ENCODE measurements at places on chromosomes 1 and 21.

DNA sequence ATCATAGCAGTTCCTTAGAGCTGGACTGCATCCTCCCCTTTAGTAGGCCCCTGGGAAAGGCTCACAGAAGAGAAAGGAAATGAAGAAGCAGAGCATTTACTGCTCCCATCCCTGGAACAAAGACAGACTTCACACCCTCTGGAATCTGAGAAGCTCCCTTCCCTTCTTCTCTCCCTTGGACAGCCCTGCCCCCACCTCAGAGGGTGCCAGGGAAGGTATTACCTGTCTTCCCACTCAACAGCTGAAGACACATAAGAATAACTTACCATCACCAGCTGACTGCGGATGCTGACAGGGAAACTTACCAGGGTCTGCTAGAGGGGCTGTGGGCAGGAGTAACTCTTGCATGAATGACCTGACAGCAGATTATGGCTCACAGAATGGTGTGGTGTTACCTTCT lies 14.1 kb upstream of the FAAH start:
- DNase-seq: no peak

- no peak for DNase-seq
Observed at GRCh38 chr1:206829875-206830274, 35.5 kb upstream of the IL20 start.

DNA sequence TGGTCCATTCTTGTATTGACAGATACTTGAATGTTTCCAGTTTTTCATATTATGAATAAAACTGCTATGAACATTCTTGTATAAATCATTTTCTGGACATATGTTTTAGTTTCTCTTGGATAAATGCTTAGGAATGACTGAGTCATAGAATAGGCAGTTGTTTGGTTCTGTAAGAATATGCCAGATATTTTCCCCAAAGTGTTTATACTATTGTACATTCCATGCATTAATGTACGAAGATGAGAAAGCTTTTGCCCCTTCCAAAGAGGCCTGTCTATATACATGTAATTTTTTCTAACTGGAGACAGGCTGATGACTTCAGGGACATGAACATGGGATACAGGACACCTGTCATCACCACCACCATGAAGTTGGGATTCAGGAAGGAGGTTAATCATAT lies 11.3 kb downstream of the NBPF3 start:
- DNase-seq: no peak

GRCh38 chr1:17762313-17762712 lies 7.2 kb downstream of the ACTL8 start:
- DNase-seq: no peak

GRCh38 chr1:160243767-160244166 lies 18.6 kb downstream of the DCAF8 start:
- no peak for DNase-seq

DNA sequence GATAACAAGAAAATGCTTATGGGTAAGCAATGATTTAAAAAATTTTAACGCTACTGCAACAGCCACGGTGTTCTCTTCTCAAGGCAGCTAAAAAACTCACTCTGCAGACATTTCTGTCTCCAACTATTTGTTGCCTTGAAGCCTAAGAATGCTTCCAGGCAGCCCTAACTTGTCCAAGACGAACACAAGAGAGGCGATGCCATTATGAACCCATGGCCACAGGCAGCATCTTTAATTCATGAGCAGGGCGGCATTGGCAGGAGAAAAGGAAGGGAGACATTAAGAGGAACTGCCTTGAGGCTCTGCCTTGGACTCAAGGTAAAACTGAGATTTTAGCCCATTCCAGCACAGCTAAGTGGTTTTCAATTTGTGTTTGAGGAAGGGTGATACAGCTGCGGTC lies 67.5 kb downstream of the KCND3 start:
- DNase-seq: no peak

DNA sequence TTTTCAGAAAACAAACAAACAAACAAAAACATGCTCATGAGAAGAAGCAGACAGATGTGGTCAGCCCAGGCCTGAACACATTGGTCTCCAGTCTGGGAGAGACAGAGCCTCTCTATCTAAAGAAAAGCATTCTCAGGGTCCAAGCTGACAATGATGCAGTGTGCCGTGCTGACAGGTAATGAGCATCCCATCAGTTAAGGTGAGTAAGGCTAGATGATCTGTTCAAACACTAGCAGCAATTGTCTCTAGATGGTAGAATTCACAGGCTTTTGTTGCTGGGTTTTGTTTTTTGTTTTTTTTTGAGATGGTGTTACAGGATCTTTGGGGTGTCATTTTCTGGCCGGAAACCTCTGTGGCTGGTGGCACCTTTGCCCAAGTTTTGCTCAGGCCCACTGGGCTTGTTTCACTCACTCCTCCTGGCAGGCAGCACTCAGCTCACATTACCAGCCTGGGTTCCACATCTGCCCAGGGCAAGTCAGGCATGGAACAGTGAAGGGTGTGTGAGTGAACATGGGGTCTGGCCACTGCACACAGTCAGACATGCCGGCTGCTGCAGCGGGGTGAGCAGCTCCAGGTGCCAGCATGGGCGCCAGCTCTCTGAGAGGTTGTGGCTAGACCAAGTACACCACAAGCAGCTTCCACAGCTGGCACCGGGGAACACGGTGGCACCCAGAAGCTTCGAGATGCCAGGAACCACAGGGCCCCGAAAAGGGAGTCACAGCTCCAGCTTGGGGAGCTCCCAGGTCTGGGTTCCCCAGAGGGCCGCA lies 2.5 kb upstream of the C1QA start:
- no peak for DNase-seq

DNA sequence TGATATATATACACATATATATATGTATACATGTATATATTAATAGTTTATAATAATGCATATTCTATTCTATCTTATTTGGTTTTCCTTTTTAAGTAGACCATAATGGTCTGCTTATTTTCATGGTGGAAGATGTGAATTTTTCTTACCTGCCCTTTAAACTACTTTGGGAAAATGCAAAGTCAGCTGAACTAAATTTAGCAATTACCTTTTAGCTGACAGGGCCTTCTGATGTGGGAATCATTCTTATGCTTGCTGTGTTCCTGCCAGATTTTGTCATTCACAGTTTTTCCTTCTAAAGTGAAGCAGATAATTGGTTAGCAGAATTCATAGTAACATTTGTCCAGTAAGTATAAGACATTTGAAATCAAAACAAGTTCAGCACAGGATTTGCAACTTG lies 63.2 kb upstream of the SAMSN1 start:
- DNase-seq: no peak

GRCh38 chr1:50605186-50605875 lies 182.1 kb upstream of the DMRTA2 start:
- DNase-seq: no peak

DNA sequence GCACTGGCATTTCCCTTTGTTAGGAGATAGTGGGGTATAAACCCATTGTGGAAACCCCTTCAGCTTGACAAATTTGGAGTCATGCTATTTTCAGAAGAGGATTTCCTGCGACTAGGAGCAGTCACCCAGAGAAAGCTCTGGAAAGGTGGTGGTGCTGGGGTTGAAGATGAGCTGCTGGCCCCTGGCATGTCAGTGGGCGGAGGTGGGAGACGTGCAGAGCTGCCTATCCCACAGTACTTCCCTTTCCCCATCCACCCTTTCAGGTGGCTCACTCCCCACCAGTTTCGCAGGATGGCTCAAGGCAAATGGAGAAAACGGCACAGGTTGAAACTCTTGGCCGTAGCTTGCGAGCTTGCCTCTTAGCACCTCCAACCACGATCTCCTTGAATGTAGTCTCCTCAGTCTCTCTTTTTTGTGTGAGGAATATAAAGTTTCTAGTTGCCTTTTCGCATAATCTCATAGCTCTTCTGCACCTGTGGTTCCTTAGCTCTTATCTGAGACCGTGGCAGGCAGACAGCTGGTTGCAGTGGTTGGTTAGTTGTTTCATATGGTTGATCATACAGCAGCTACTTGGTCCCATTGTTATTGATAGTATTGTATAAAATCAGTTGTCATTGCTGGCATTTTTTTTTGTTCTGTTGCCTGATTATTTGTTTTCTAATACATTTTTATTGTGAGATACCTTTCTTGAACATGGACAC lies 48.2 kb downstream of the ADARB1 start:
- DNase-seq: no peak

DNA sequence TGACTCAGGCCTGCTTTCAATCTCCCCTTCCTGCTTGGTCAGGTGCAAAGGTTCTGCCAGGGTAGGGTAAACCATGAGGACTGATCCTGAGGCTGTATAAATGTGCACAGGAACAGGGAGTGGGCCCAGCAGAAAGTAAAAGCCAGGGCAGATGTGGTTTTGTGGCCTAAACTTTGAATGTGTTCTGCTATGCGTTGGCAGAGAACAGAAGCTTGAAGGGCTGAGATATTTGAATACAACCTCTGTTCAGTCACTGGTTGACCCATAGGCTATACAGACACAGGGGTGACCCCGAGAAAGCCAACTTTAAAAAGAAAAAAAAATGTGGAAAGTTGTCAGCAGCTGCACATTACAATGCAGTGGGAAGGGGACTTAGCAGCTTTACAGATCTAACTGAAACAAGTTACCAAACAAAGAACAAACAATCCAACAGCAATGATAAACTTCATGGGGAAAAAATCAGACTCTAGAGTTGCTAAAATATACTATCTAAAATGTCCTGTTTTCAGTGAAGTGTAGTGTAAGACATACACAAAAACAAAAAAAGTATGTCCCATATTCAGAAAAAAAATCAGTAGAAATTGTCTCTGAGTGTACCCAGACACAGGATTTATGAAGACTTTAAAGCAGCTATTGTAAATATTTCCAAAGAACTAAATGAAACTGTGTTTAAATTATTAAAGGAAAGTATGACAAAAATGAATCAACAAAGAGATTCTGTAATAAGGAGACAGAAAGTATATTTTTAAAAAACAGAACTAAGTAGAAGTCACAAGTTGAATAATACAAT lies 216.1 kb downstream of the RPS6KC1 start:
- no peak for DNase-seq

GRCh38 chr21:15422783-15423182 lies 307.0 kb upstream of the USP25 start:
- DNase-seq: no peak

DNA sequence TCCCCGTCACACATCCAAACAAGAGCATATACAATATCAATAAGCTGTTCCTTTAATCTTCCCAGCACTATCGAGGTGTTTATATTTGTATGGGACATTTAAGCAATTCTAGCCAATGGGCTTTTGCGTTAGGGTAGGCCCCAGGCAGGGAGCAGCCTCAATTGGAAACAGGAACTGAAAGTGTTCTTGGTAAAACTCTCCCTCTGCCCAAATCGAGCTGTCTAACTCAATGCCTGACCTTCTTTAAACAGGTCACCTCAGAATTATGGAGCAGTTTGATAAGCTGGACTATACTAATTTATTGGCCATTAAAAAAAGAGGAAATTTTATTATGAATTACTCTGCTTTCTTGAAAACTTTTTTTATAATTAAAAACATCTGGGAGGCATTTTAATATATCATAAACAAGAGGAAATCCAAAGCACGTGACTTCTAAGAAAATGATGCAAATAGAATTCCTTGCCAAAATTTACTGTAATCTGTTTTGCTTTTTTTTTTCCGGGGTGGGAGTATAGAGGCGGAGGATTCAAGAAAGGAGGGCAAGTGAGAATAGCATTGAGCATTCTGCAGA lies 498.1 kb downstream of the LMO4 start:
- no peak for DNase-seq

DNA sequence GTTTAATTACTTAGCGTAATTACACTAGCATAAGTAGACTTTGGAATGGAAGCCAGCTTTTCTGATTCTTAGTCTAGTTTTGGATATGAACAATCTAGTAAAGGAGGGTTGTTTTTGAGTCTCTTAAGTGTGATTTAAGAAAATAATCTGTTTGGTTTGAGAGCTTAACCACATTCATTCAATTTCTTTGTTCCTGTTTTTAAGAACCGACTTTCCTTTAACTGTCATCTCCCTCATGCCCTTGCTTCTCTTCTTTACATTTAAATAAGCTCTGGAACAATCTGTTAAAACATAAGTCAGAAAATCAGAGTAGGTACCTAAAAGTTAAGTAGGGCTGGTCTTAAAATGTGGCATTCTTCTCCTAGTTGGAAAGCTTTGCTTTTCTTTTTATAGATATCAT lies 27.7 kb downstream of the CDC42 start:
- no peak for DNase-seq

DNA sequence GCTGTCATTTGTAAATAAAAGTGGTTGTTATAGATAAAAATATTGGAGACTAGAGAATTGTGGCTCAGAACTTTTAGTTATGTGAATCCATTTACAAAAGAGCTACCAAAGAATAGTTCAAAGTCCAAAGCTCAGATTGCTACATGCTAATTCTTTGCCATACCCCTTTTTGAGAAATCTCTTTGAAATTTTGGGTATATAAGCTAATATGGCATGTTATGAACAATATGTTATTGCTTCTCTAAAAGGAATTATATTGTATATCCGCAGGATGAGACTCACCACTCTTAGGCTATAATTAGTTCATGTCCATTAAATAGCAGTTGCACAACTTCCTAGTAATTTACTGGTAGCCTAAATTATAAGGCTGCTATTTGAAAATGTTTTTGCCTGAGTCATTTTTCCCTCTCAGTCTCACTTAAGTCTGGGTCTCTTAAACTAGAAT lies 178.0 kb downstream of the ZNF281 start:
- no peak for DNase-seq

DNA sequence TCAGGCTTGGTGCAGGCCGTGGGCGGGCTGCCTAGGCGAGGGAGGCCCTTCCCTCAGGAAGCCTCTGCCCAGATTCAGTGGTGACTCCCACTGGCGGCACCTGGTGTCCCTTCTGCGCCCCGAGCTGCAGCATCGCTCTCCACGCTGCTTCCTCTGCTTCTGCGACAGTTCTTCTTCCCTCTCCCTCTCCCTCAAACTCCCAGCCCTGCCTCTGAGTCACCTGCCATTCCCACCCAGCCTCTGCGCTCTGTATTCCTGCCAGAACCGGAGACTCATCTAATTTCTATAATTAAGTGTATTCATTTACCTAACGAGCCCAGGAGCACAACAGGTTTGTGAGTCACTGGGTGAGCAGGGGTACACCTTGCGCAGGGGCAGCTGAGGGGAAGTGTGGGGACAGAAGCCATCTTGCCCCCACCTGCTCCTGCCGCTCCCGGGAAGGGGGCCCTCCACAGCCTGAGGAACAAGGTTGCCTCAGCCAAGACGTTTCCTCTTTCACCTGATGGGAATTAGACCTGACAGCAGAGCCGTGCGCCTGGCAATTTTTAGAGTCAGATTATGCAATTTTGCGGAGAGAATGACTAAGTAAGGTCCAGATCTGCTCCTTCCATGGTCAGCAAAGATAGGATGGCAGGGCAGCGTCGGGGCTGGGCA lies 19.4 kb downstream of the KCNC4 start:
- DNase-seq: no peak

- peak; percentile 68 for DNase-seq
Observed at GRCh38 chr21:41612674-41613532, 104.9 kb upstream of the TMPRSS2 start.

GRCh38 chr1:244154508-244154871 lies 103.4 kb downstream of the ZBTB18 start:
- no peak for DNase-seq

DNA sequence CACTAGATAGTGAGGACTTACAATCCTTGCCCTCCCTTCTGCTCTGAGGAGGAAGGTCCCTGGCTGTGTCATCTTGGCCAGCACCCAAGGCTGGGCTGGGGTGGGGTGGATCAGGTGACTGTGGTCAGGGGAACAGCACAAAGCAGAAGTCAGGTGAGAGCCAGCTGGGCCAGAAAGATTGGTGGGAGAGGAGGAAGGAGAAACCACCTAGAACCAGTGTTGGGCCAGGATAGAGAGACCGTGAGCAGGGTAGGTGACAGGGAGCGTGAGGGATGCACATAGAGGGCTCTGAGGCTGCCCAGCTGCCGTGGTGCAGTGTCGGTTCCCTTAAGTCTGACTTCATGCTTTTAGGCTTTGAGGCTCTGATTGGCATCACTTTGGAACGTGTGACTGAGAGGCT lies 22.7 kb downstream of the NCF2 start:
- no peak for DNase-seq
